Stimulated activated CD4-positive, alpha-beta T cell treated with anti-CD3 and anti-CD28 coated beads, Interleukin-2, amount 100 ng/mL, for 48 hours (primary cell): ENCODE measurements at places on chromosomes 12 and 14.

DNA sequence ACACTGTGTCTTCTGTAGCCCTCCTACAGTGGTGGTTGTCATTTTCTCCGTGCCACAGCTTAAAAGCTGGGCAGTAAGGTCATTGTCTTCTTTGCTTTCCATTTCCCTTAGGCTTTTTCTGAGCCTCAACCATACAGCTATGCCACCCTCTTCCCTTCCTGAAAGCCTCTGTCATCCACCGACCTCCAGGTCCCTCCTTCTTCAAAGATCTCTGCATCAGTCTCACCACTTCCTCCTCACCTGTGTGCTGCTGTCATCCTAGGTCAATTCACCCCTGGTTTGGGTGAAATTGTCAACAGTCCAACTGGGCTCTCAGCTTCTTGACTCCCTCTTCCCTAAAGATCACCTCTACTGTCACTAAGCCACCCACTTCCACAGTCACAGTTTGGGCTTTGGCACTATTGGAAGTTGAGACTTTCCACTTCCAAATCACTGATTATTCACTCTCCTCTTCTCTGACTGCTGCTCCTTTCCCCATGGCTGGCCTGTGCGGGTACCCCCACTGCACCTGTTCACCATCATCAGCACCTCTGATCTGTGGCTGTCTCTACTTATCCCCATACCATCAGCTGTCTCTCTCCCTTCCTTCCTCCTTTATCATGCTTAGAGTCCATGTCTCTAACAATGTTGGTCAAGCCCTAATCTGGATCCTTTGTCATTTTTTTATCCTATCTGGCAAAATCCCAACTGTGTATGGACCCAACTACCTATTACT is 15.5 kb upstream of the TSPAN9 start:
- no peak for DNase-seq

DNA sequence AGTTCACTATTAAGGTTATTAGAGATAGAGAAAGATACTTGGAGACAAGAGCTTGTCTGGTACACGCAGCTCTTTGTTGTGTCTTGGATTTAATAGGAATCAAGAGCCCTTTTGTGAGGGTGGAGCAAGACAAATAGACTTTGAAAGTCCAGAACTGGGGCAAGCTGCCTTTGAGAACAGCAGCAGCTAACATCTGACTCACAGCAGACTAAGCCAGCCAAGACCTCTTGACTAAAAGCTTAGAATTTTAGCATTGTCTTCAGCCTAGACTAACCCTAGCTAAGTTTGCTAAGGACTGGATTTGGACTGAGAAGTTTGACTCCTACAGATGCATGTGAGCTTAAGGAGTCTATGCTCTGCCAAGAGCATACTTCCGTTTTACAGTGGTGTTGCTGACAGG is 201.9 kb upstream of the RBM19 start:
- DNase-seq, result no peak

DNA sequence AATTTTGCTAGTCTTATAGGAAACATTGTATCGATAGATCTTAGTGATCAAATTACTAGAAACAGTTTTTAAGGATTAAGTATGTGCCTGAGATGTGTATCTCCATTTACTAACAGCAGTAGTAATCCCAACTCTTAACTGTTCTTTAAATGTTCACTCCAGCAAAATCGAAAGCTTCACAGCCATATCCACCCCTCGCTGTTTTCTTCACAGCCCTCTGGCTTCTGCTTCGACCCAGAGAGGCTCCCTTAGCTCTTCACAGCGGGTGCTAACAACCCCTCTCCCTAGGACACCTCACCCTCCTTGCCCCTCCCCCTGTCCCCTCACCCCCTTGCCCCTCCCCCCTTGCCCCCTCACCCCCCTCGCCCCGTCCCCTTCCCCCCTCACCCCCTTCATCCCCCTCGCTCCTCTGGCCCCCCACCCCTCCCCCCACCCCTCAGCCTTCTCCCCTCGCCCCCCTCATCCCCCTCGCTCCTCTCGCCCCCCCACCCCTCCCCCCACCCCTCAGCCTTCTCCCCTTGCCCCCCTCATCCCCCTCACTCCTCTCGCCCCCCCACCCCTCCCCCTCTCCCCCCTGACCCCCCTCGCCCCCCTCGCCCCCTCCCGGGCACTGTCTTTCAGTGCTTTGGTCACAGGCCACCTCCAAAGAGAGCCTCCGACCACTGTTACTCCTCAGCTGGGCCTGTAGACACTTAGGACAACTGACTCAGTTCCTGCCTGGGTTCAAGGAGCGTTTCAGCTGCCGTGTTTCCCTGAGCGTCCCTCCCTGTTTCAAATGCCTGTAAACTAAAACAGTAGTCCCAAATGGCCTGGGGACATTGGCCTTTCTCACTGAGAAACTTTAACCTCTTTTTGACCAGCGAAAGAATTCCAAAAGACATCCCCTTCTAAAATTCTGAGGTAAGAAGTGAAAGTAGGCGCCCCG is 46.0 kb upstream of the DYNC1H1 start:
- DNase-seq, result no peak

DNA sequence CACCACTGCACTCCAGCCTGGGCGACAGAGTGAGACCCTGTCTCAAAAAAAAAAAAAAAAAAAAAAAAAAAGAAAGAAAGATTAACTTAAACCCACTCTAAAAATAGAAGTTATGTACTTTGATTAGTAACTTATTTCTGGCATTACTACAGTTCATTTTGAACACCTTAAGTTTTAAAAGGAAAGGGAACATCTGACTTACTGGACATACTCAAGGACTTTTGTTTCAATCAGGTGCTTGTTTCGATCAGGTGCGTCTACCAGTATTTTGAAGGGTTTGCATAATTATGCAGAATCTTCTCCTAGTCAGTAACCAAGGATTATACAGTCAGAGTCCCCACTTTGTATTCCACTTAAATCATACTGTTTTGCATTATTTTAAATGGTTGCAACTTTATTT is 105.6 kb downstream of the DERA start:
- no peak for DNase-seq

DNA sequence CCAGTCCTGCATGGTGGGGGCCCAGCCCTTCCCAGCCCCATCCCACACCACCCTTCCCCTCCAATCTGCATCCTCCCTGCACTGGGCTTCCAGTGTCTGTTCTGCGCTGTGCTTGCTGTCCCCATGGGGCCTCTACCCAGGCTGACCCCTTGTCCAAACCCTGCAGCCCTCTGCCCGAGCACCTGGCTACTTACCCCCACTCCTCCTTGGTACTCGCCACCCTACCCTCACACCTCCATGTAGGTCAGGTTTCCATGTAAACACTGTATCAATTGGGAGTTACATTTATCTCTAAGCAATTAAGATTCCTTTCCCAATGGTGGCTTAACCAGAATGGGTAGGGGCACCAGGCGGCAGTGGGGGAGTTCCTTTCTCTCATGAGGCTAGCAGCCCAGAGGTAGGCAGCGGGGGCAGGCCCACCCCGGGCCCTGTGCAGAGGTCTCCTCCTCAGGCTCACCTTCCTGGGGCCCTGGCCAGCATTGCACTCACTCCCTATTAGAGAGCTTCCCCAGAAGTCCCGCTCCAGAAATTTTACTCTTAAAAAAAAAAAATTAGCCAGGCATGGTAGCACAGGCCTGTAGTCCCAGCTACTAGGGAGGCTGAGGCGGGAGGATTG is 76.6 kb upstream of the CCND2 start:
- no peak for DNase-seq
